ENCODE measurements at places on chromosomes 4 and X. TPM values are rescaled to one million over a fixed set of nuclear protein-coding genes. Genes with fewer than 3 reads are reported as not detected.

The OPRPN gene
- total RNA-seq: not detected

The YY2 gene
- 0.56 TPM for total RNA-seq

The GRIA2 gene
- not detected for total RNA-seq

The PTPN13 gene
- 14.3 TPM for total RNA-seq

The CSN1S1 gene
- total RNA-seq: not detected

The BRS3 gene
- not detected for total RNA-seq

The TSPAN6 gene
- total RNA-seq: 24.9 TPM

The SMIM31 gene
- total RNA-seq: not detected

The VCX3B gene
- total RNA-seq: not detected

Data from cardiac ventricle fibroblast (primary cell).